ENCODE measurements at places on chromosomes 16 and 17. TPM values are rescaled to one million over a fixed set of nuclear protein-coding genes. Genes with fewer than 3 reads are reported as not detected.

- DNase-seq: no peak
These were observed 33.9 kb downstream of the ARHGAP27 start for GRCh38 chr17:45398800-45399199.

SHCBP1 gene
- 0.85 TPM for total RNA-seq

DNA sequence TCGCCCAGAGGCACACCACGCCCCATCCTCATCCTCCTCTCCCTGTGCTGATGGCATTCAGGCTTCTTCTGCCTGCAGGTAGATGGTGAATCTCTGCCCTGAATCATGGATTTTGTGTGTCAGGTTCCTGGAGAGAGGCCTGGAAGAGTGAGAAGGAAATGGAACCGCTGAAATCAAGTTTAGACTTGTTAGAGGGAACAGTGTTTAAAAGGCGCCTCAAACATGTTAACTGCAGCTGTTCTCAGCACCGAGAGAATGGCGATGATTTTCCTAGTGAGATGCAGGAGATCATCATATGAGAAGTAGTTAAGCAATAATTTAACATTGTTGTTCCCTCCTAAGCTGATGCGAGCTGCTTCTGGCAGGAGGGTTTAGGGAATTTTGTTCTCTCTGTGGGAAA is 744.4 kb upstream of the EEF2KMT start:
- no peak for DNase-seq

EPX gene
- not detected for total RNA-seq

- no peak for DNase-seq
These were observed 5.8 kb downstream of the ZC3H7A start for GRCh38 chr16:11791144-11791828.

GRCh38 chr16:62021161-62021581 is 15.1 kb downstream of the CDH8 start:
- no peak for DNase-seq

GRCh38 chr16:57261806-57262205 is 16.7 kb downstream of the ARL2BP start:
- no peak for DNase-seq
